ENCODE measurements at places on chromosomes 4 and X.

DNA sequence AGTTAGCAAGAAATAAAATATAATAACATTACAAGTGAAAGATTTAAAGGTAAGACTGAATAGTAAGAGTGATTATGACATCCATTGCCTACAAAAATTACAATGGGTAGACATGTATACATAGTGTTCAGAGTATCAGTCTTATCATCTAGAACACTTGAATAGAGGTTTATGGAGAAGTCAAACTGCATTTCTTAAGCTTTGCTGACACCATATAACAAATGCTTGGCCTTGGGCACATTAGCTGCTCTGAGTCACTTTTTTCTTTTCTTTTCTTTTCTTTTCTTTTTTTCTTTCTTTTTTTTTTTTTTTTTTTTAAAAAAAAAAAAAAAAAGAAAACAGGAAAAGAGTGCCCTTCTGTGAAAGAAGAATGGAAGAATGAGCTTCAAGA is 220.0 kb downstream of the SPCS3 start:
- H3K27me3 ChIP-seq, result no peaks in the 10 kb centered on the region
- peaks cover 6% of the 10 kb centered on the region for H3K4me1 ChIP-seq
- H3K36me3 ChIP-seq, result no peaks in the 10 kb centered on the region
- no peak for DNase-seq

DNA sequence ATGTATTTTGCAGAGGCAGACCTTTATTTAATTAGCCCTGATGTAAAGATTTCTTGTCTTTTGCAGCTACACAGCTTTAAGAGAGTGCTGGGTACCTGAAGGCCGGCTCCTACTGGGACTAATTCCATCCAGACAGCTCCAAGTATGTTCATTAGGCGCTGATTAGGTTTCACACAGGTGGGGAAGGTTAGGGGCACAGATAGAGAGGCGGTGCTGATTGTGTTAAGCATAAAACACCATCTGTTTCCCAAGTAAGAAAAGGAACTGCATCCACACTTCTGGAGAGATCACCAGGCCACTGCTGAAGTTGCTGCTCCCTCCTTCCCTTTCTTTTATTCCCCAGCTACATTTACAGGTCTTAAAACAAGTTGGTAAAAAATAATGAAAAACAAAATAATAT is 349.5 kb downstream of the ZIC3 start:
- no peak for DNase-seq
- no peaks in the 10 kb centered on the region for H3K36me3 ChIP-seq
- H3K27ac ChIP-seq, result no peak overlapping the region
- no peaks in the 10 kb centered on the region for H3K27me3 ChIP-seq
- H3K4me3 ChIP-seq, result no peak overlapping the region
- H3K4me1 ChIP-seq, result no peaks in the 10 kb centered on the region

- no peak overlapping the region for H3K27ac ChIP-seq
- H3K36me3 ChIP-seq, result no peaks in the 10 kb centered on the region
- H3K27me3 ChIP-seq, result no peaks in the 10 kb centered on the region
- H3K4me1 ChIP-seq, result no peaks in the 10 kb centered on the region
- peak overlapping the region; percentile 71 for H3K4me3 ChIP-seq
Observed at GRCh38 chrX:154981116-154981411, 41.5 kb downstream of the F8 start.

DNA sequence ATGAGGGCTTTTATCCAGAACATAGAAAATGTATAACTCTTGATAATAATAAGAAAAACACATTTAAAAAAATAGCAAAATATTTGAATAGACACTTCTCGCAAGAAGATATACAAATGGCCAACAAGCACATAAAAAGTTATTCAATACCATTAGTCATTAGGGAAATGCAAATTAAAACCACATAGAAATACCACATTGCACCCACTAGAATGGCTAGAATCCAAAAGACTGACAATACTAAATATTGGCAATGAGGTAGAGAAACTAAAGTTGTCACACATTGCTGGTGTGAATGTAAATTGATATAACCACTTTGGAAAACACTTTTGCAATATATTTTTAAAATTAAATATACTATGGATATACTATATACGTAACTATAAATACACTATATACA is 754.3 kb upstream of the MAGEB2 start:
- H3K4me1 ChIP-seq, result no peaks in the 10 kb centered on the region
- no peak overlapping the region for H3K4me3 ChIP-seq
- no peaks in the 10 kb centered on the region for H3K36me3 ChIP-seq
- H3K27me3 ChIP-seq, result no peaks in the 10 kb centered on the region
- H3K27ac ChIP-seq, result no peak overlapping the region

All from thoracic aorta (tissue), 2 donors.